ENCODE measurements at places on chromosomes 4 and X.
A peak's percentile ranks its signal among the peaks of the same experiment; 100 is the strongest.

DNA sequence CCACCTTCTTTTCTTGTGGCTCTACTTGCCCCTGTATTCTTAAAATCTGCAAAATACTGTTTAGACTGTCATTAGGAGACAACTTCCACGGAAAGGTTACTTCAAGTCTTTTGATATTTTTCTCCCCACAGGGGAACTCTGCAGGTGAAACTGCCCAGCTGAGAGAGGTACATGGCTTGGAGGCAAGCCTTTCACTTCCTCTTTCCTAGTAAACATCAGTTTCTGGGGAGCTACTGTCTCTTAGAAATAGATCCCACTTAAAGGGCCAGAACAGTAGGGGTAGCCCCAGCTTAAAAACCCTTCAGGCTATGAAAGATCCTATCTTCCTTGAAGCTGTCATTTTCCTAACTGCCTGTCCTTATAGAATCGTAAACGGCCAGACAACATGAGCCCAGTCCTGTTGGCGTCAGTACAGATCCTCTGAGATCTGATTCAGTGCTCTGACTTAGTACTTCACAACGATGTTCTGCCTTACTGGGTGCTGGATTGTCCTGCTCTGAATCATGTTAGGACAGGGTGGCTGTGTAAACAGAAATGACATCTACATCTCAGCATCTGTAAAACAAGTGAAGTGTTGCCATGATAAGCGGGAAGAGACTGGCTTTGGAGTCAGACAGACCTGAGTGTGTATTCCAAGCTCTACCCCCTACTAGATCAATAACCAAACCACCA, 102.1 kb downstream of the ITIH6 start:
- DNase-seq: no peak

GRCh38 chr4:25873632-25874129, 10.9 kb upstream of the SEL1L3 start:
- no peak for DNase-seq

- DNase-seq: no peak
Measured at GRCh38 chr4:29081234-29081955, 1638.8 kb upstream of the PCDH7 start.

DNA sequence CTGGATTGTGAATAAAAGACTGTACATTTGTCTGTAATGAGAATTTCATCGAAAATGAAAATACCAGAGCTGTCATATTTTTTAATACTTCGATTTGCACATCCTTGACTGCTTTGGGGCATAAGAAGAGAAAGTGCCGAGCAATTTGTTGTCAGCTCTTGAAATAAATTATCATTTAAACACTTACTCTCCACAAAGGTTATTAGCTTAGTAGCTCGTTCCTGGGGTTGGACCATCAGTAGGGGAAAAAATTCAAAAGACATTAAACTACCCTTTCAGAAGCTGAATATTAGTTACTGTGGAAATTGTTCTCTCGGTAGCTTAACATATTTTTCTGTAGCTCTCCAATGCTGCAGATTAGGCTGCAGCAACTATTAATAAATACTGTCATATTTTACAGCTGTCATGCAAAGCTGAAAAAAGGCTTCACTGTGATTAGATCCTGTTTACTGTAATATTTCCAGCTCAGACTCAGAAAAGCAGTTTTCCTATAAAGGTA, 76.9 kb downstream of the GRIA3 start:
- DNase-seq: no peak

- DNase-seq: no peak
Measured at GRCh38 chr4:25888781-25889180, 25.2 kb upstream of the SMIM20 start.

DNA sequence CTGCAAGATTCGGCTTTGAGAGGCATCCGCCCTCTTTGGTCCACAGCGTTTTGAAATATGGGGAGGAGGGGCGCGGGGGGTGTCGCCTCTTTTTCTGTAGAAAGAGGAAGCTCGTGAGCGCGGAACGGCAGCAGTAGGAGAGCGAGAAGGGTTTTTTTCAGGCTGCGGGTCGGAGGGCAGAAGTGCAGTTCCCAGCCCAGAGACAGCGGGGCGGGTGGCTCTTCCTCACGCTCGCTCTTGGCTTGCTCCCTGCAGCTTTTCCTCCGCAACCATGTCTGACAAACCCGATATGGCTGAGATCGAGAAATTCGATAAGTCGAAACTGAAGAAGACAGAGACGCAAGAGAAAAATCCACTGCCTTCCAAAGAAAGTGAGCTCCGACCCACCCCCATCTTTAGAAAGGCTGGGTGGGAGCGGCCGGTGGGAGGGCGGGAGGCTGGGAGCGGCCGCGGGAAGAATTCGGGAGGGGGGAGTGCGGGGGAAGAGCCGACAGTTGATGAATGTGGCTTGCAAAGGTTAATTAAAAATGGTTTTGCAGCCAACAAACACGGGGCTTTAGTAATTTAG, 1.2 kb downstream of the TMSB4X start:
- DNase-seq: no peak

DNA sequence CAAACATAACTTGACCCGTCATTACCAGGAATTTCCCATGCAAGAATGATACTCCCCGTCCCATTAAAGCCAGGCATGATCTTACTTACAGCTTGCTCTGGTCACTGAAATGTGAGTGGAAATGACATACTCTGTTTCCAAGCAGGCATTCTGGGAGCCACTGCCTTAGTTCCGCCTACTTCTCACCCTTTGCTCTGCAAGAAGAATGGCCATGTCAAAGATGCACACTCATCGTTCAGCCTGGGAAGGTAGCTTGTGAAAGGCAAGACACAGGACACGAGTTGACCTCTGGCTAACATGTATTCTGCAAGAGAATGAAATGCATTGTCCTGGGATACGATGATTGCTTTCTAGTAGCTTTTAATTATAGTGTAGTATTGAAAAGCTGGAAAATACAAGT, 1144.4 kb downstream of the NLGN4X start:
- no peak for DNase-seq

DNA sequence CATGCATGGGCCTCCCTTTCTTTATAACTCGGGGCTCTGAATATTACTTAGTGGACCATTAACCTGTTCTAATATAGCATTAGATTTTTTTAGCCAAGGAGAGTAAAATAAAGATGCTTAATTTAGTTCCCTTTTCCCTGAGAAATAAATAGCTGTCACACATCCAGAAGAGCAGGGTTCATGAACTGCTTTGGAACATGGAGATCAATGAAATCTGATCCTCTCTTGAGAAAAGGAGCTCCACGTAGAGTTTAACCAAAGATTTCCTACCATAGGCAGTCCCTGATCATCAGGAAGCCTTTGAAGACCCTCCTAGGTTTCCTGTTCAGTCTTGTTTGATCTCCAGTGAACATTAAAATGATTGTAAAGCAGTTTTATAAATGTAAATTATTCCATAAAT, 8.5 kb upstream of the PCDH19 start:
- no peak for DNase-seq

- DNase-seq: peak; percentile 21
Measured at GRCh38 chr4:168475745-168476144, 4.5 kb downstream of the DDX60L start.

DNA sequence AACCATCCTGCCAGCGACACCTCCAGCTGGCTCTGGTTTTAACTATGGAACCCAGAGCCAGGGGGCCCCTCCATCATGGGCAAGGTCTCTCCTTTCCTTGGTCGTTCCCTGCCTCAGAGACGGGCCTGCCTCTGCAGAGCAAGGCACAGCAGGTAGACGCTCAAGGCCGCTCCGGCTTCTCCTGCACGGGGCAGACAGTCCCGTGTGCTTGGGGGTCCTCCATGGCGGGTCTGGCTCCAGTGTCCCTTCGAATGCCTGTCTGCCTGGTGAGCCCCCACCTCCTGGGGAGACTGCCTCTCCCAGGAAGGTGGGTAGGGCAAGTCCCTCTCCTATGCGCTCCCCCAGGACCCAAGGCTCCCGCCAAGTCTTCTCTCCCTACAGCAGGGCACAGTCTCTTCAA, 71.5 kb downstream of the ACOX3 start:
- DNase-seq: no peak

DNA sequence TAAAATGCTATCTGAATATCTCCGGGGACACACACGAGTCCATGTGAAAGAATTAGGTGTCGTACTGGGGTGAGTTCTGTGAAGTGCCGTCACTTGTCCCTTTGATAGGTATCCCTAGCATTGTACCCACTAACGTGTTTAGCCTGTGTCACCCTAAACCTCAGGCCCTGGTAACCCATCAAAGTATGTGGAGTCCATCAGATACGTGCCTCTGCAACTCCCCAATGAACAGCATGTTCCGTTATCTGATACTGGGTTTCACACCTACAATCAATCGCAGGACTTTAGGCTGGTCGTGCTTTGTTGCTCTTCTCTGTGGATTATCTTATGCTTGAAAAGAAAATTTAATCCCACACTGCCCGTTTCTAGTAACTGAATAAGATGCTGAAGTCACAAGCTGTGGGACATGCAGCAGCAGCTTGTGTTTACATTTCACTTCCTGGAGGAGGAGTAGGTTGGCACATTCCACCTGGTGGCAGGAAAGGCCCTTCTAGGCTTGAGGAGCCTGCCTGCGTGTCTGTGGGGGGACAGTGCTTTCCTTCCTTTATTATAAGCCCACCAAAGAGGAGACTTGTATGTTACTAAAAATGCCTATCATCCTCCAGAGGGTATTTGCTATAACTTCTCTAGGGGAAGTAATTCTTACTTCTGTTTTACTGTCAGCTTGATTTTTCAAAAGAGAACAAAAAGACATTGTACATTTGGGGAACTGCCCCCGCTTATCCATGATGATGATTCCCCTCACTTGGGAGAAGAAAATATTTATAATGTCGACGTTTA, 127.2 kb downstream of the FNIP2 start:
- DNase-seq: no peak

- no peak for DNase-seq
Measured at GRCh38 chr4:184810720-184811119, 15.0 kb downstream of the ACSL1 start.

DNA sequence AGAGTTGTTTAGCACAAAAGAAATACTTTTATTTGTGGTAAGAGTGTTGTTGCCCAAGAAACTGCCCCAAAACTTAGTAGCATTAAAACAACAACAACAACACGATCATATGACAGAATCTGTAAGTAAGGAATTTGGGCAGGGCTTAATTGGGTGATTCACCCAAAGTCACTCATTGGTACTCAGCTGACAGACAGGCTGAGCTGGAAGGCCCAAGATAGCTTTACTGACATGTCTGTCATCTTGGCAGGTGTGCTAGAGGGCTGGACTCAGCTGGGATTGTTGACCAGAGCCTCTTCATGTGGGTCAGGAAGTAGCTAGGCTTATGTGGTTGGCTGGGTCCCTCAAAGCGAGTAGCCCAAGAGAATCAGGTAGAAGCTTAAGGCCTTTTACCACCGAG, 52.3 kb downstream of the KIAA0232 start:
- no peak for DNase-seq

DNA sequence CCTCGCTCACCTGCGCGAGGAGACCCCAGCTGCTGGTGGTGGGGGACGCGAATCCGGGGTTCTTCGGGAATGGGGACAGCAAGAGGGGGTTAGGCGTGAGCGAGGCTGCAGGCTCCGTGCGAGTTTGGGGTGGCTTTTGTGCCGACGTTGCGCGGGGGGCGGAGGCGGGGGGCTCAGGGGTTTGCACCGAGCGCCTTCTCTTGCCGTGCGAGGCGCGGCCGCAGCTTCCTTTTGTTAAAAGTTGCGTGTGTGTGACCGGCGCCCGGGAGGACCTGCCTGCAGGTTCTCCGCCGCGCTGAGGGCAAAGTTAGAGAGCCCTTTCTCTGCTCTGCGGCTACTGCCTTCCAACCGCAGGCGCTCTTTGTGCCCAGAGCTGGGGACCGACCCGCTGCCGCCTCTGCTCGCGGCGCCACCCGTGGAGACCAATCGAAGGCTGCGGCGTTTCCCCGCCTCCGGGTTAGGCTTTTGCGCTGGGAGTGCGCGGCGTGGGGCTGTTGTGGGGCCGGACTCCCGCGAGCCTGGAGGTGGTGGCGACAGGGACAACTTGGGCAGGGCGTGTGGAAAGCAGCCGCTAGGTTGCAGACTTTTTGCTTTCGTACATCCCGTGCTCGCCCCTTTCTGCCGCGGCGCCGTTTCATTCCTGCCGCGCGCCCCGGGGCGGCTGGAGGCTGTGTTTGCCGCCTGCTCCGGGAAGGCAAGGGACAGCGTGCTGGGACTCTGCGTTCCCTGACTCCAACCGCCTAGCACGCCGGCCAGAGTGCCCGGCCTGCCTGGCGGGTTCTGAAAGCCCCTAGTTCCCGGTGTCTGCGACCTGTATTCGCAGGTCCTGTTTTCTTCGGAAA, 716 bp downstream of the KIT start:
- no peak for DNase-seq

GRCh38 chr4:54197926-54198325, 31.2 kb upstream of the PDGFRA start:
- DNase-seq: no peak

DNA sequence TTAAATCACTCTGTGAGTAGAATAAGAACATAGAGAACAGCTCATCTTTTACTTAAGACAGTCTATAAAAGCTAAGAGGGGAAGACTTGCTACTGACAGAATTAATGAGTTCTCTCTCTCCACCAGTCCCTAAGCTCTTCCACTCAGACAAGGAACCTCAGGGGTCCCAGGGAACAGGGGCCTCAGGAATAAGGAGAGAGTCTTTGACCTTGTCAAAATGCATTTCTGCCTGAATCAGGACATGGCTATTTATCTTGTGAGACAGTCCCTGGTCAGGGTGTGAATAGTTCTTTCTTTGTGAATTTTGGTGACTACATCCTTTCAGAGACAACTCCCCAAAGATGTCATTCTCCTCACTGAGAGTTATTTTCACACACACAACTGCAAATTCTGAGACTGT, 218.7 kb upstream of the HS3ST1 start:
- no peak for DNase-seq

- no peak for DNase-seq
Measured at GRCh38 chr4:51963841-51964517, 56.2 kb downstream of the LRRC66 start.

DNA sequence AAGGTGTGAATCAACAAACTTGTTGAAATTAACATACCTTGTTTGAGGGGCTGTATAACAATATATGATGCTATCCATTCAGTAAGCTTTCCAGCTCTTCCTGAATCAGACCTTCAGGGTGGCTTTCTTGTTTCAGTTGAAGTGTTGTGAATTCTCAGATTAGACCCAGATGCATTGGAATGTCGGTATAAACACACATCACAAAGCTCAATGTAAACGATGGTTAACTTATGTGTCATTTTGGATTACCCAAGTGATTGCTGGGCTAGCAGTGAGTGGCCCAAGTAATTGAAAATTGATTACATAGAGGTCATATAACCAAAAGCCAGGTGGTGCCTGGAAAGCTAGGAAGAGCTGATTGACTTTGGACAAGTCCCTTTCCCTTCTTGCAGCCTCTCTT, 115.0 kb downstream of the SHROOM4 start:
- DNase-seq: no peak
